ENCODE measurements at places on chromosomes 2 and 18.

GRCh38 chr2:145623136-145623535, 1103.2 kb upstream of the ZEB2 start:
- peak; percentile 49 for DNase-seq

- DNase-seq = no peak
Observed at GRCh38 chr2:222976521-222977061, 75.4 kb upstream of the KCNE4 start.

DNA sequence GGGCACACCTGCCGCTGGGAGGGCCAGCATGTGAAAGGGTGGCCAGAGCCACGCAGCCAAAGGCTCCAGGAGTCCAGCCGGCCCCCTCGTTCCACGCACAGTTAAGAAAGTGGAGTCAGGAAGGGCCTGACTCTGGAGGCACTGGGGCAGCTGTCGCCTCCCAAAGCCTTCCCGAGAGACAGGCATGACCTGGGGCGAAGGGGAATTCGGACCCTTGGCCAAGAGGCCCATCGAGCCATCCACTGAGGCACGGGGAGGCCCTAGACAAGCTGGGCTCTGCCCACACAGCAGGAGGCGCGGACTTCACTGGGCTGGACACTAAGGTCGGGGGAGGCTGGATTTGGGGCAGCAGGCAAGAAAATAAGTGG, 38.5 kb upstream of the SNED1 start:
- DNase-seq = no peak

- DNase-seq = no peak
Observed at GRCh38 chr2:158205215-158205614, 103.5 kb downstream of the UPP2 start.

DNA sequence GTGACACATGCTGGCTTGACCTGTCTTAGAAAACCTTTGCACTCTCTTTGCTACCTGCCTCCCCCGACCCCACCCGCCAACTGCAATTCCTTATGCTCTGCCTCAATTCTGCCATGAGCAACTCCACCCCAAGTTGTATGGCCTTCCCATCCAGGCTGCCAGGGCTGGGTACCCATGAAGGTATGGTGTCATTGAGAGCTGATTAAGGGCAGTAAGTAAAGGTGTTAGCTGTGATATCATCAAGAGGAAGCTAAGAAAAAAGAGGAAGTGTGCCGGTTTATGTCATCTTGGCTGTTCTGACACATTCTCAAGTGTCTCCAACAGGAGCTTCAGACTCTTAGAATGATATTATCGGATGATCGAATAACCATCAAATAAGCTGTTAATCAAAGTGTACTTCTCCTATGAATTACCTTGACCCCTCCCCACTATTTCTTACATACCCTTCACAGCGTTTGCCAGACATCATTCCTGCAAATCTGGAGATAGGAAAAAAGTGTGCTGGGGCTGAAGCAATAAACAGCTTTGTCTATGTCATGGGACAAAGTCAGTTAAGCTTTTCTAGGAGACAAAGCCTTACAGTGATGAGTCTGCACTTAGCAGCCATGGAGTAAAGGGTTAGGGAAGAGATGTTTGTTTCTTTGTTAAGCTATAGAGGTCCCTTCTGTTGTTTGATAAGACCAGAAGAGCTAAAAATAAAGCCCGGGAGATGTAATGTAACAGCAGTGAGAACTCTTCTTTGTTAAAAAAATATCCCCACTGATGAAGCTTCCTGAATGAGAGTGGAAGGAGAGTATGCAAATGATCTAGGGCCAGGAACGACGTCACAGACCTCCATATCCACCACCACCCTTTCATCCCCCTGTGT, 40.4 kb upstream of the SMAD2 start:
- no peak for DNase-seq

GRCh38 chr2:27929916-27930486, 39.5 kb downstream of the BABAM2 start:
- no peak for DNase-seq

DNA sequence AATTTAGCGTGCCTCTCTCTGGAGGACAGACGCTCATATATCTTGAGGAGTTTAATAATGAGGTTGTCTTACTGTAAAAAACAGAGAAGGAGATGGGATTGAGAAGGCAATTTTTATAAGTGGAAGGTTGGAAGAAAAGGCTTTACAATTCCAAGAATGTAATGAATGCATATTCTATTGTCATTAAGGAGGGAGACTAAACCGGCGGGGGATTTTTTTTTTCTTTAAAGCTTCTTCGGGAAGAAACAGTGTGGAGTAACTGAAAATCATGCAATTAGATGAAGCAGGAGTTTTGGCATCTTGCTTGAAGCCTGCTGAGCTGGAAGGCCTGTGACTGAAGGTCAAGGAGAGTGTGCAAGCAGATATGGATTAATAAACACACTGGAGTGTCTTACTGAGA, 124.4 kb downstream of the HRH4 start:
- no peak for DNase-seq

- no peak for DNase-seq
Observed at GRCh38 chr18:54762386-54762785, 65.9 kb upstream of the RAB27B start.

- DNase-seq = peak; percentile 62
Observed at GRCh38 chr18:11851146-11851805, at the start of gene CHMP1B. Gene CHMP1B, plus strand, starts transcription at chr18:11851413. Its CDS starts 99 bp downstream, at chr18:11851512.

GRCh38 chr2:13504808-13505207, 788.1 kb downstream of the TRIB2 start:
- DNase-seq = no peak

DNA sequence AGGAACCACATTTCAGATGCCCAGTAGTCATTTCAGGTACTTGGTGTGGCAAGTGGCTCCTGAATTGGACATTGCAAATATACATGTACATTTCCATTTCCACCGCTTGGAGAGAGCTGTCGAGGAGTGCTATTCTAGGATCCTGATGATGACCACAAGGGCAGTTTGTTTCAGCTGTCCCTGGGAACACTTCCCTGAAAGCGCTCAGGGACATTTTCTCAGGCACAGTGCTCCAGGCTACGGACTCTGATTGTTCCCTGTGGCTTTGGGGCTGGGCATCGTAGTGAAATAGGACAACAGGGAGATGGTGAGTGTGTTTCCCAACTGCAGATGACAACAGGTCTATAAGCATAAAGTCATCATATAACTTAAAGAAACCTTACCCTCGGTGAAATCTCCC, 3.1 kb downstream of the DBI start:
- no peak for DNase-seq

DNA sequence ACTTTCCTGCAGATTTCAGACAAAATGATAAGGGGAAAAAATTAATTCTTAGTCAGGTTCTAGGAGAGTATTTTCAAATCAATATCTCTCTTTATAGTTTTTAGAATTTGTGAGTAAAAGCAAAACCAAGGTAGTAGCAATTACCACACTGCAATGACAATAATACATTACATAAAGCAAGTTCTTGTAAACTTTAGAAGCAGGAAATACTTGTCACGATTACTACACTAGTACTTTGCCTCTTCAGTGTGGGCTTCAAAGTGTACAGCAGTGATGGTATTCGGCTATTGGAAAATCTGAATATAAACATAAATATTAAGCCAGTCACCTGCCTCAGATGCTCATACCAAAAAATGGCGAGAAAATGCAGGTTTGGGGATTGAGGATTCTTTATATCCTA, 81.0 kb downstream of the ALPK2 start:
- DNase-seq = no peak

GRCh38 chr18:72867746-72868584, at the start of gene NETO1:
Gene NETO1, minus strand, starts transcription at chr18:72867987. Its CDS starts 696 bp downstream, at chr18:72867291.
- no peak for DNase-seq

- no peak for DNase-seq
Observed at GRCh38 chr2:71458413-71459083, 5.2 kb downstream of the DYSF start.

- no peak for DNase-seq
Observed at GRCh38 chr2:181554061-181554830, 97.1 kb downstream of the ITGA4 start.

DNA sequence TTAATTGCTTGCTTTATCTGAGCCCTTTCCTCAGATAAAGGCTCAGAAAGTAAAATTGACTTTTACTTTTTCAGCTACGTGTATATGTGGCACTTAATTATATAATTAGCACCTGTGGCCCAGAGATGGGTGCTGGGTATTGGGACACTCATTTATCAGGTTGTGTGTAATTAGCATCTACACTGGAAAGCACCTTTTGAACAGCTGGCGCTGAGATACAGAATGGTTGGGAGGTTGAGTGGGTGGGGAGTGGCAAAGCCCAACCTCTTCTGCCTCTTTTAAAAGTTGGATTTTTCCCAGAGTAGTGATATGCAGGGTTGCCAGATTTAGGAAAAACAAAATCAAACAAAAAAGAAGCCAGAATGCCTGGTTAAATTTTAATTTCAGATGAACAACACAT, 23.9 kb downstream of the SPTBN1 start:
- no peak for DNase-seq

DNA sequence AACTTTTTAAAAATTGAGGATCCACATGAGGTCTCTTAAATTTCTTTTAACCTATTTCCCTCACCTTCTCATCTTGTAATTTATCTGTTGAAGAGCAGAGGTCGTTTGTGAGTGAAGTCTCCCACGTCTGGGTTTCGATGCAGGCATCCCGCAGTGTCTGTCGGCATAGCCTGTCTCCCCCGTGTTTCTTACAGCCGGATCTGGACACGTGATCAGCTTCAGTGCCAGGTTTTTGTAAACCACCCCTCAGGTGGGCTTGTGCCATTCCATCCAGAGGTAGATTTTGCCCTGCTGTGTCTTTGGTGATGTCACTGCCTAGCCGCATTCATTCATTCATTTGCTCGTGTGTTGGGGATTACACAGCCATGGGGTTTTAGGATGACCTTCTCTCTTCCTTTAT, 16.2 kb downstream of the AQP12A start:
- no peak for DNase-seq

DNA sequence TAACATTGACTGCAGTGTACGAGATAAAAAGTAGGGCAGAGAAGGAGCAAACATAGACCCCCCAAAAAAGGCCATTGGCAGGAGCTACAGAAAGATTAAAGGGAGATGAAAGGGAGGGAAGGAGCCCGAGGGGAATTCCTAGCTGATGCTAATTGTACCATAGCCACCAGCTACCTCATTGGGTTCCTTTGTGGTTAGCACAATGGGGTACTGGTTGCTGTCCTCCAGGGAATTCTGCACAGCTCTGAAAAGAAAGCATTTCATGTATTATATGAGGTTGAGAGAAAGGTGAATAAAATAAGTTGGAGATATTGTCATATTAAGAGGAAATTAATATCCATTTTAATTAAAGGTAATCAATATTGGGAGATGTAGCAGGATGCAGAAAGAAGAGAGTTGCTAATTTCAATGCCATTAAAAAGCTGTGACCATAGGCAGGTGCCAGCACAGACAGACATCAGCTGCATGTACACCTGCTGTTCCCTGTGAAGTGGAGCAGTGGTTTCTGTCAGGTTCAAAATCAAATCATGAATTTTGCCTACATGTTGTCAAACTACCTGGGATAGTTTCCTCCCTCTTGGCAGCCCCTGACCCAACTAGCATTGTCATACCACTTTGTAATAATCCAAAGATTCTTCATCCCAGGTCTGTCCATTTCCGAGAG, 185.4 kb upstream of the DLGAP1 start:
- DNase-seq = no peak

GRCh38 chr2:132668987-132669907, 758 bp downstream of the LYPD1 start:
- DNase-seq = no peak

- DNase-seq = no peak
Observed at GRCh38 chr2:30179536-30179935, 32.7 kb downstream of the YPEL5 start.

- DNase-seq = no peak
Observed at GRCh38 chr18:31044926-31045325, 2.4 kb upstream of the DSC3 start.

DNA sequence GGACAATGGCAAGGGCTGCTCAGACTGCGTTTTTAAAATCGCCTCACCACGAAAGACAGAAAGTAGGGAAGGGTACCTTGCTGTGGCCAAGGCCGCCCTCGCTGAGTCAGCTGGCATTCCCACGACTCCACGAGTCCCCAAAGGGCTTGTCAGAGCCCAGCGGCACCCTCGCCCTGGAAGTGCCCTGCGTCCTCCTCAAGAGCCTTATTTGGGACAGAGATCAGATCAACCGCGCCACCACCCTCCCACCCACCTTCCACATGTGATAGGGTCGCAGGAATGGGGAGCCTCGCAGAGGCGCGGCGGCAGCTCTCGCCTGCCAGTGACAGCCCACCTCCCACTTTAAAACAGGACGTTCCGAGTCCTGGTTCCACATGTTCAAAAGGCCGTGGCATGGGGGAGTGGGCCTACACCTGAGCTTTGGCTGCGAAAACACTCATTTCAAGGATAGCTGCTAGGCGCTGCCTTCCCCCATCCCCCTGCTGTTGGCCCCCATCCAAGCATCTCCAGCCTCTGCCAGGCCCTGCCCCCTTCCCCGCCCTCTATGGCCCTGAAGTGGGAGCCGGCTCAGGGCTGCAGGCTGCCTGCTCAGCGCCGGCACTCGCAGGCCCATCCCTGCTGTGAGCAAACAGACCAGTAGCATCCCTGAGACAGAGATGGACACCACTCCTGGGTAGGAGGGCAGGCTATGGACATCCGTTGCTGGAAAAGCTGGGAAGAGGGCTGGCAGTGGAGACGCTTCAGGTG, 38.1 kb upstream of the ARHGEF4 start:
- DNase-seq = no peak

GRCh38 chr2:27596627-27597026, 13.8 kb downstream of the ZNF512 start:
- DNase-seq = no peak

GRCh38 chr2:156704132-156704531, 268.0 kb downstream of the GPD2 start:
- DNase-seq = no peak

DNA sequence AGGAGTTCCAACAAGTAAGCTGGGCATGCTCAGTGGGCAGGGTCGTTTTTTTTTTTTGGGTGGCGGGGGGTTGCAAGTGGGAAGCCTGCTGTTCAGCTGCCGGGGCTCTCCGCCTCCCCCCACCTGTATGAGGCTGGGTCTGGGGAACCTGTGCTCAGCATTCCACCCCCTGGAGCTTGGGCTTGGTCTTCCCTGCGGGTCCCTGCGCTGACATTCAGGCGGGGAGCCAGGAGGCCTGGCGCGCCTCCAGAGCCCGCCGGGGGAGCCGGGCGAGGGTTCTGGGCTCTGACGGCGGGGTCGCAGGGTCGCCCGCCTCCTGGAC, 822 bp upstream of the GPD2 start:
- no peak for DNase-seq

GRCh38 chr18:73691118-73691517, 456.5 kb downstream of the FBXO15 start:
- peak; percentile 11 for DNase-seq

DNA sequence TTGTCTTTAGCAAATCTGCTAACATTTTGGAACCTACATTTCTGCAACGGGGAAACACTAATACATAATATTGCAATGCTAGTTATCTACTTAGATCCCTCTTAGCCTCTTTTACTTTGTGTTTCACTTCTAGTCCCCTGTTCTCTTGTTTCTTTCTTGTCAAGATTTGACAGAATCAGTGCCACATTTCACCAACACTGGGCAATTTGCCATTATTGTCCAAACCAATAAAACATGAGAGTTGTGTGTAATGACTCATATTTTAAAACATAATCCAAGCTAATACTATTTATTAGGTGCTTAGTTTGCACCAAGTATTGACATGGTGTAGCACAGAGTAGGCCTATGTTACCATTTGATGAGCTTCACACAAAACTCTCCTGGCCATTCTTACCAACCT, 33.7 kb upstream of the ACVR1C start:
- DNase-seq = no peak

GRCh38 chr2:582792-583528, 94.2 kb downstream of the TMEM18 start:
- DNase-seq = no peak

GRCh38 chr2:182110347-182110746, 124.7 kb downstream of the PPP1R1C start:
- DNase-seq = no peak
